ENCODE measurements at places on chromosomes 4 and X. TPM values are rescaled to one million over a fixed set of nuclear protein-coding genes. Genes with fewer than 3 reads are reported as not detected.

DNA sequence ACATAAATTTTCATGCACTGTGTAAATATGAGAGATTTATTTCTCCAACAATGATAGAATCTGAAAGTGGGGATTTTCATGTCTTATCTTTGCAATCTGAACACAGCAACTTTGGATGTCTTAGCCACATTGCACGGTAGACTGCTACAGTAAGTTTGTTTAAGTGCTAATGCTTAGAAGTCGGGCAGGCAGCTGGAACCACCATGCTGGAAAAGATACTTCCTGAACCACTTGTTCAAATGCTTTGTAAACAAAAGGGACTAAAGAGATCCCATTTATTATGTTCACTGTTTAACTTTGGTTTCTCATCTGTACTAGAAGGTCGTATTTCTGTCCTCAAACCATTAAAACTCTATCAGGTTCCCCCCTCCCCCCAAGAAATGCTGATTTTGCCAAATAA is 555.9 kb upstream of the DIPK2B start:
- DNase-seq = no peak

GRCh38 chr4:98710831-98711230 is 52.4 kb upstream of the TSPAN5 start:
- no peak for DNase-seq

HPGDS gene
- total RNA-seq = 0.37 TPM

DNA sequence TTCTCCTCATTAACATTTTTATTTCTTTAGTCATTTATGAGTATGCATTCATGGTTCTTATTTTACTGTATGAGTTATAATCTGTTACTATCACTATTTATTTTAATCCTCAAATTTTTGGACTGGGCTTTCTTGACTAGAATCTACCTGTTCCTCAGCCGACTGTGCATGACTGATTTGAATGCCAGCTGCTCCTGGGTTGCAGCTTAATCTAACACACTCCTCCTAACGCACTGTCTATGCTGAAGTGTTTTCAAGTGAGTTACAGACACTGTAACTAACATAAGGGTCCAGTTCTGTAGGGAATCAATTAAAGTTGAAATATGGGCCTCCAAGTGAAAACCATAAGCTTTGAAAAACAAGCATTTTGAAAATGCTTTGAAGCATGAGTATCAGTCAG is 137.4 kb upstream of the ARSJ start:
- DNase-seq = no peak

GRCh38 chr4:83618431-83618830 is 82.5 kb downstream of the GPAT3 start:
- no peak for DNase-seq

GRCh38 chrX:94265323-94265722 is 591.3 kb downstream of the FAM133A start:
- DNase-seq = no peak

SFRP2 gene
- total RNA-seq = not detected

DNA sequence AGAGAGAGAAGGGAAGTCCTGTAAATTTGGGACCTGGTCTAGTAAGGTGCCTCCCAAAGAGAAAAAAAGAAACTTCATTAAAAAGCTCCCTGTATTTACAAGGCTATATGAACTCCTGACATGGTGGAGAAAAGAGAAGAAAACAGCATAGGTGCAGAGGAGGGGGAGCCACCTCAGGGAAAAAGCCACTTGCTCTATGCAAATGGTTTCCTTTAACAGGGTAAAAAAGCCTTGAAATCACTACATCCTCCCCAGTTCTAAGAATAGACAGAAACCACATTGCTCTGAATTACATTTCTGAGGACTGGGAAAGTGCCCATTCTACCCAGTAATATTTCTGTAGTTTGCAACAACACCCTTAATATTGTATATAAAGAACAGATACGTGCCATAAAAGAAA is 165.5 kb downstream of the KLF8 start:
- no peak for DNase-seq

DNA sequence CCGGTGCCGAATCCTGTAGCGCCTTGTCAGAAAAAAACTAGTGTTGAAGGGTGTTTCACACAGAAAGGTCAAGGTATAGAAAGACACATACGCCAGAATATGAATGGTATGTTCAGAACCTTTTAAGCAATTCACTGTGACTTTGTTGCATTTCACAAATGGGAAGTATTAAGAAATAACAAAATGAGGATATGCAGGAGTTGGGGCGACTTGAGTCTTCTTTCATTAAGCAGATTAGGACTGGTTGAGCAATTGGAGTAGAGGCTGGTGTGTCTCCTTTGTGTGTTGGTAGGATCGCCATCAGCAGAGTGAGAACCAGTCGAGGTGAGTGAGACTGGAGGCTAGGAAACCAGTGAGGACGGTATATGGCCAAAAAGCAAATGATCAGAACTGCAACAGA is 1454.5 kb upstream of the TENM3 start:
- no peak for DNase-seq

DNA sequence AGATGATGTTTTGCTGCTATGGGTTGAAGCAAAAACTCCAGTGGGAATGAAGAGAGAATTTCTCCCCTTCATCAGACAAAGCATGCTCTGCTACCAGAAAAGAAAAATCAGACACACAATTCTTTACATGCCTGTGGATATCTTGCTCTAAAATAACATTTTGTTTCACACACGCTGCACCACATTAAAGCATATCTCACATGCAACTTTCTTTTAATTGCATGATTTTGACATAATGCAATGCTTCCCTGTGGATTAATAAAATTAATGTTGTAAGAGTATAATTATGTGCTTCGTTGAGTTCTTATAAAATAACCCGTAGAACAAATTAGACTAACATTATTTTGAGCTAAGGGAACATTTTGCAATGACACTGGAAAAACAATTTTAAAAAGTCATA is 2230.7 kb downstream of the PCDH7 start:
- DNase-seq = no peak

GRCh38 chrX:38664285-38664684 is 102.9 kb downstream of the TSPAN7 start:
- DNase-seq = no peak

DNA sequence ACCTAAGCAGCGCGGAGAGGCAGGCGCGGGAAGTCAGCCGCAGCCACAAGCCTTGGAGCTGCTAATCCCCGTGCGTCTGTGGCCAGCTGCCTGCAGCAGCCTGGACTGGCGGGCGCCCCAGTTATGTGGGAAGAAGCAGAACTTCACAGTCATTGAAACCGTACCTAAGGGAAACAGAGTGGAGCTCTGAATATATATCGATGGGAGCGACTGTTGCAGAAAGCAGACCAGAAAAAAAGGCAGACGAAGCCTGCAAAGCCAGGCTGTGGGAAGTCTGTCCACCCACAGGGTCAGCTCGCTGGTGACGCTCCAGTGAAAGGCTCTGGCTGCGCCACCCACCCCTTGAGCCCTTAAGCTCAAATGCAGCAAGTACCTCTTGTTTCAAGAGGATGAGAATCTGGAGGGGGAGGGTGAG is 24.7 kb downstream of the KCNE5 start:
- DNase-seq = no peak

DNA sequence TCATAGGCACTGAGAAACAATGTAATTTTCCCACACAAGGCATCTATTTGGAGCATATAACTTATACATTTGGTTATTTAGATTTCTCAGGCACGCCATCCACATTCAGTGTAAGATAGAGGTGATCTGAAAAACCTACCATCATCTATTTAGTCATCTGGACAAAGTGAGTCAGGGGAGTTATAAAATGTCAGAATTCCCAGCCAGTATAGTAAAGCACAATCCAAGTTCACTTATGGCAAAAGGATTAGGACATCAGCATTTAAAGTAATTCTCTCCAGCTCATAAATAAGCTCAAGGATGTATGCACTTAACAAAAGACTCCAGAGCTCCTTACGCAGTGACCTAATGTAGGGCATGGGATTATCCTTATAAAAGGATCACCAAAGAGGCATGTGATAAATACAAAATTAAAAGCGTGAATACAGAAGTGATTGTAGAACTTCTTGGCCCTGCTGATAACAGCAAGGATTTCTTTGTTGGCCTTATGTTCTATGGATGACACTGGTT is 65.3 kb upstream of the DCLK2 start:
- no peak for DNase-seq

GRCh38 chr4:26009502-26009901 is 95.5 kb downstream of the SMIM20 start:
- DNase-seq = no peak

DNA sequence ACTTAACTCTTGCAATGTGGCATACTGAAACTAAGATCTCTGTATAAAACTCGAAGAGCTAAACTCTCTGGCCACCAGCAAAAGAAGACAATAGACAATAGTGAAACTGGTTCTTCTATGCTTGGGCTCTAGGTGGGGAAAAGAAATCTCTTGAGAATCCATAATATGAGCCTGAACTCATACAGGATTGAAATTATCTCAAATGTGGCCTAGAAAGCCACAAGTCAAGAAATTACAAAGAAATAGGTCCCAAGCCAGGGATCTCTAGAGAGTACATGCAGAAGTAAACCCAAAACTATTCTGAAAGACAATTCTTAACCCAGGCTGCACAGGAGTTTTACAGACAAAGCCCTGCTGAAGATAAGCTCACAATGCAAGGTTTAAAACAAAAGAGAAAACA is 127.4 kb downstream of the ANAPC10 start:
- no peak for DNase-seq

LRCH2 gene
- total RNA-seq = not detected

- DNase-seq = no peak
Observed at GRCh38 chr4:24570172-24570571, 14.2 kb downstream of the DHX15 start.

SHISA3 gene
- not detected for total RNA-seq

GJB1 gene
- not detected for total RNA-seq

DNA sequence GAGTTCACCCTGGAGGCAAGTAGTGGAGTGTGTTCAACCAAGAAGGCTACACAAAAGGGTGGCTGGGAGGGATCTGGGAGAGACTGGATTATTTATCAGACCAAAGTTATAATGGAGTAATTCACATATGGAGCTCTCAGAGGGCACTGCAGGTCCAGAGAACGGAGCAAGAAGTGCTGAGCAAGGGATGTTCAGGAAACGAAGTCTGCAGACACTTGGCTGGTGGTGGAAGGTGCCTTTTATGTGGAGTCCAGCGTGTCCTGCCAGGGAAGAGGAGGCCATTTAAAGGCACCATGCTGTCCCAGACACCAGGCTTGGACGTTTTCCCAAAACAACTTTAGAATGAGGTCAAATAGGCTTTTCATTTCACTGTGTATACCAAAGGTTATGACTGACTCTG is 130.1 kb downstream of the CEP135 start:
- no peak for DNase-seq

DCAF12L1 gene
- total RNA-seq = not detected

DNA sequence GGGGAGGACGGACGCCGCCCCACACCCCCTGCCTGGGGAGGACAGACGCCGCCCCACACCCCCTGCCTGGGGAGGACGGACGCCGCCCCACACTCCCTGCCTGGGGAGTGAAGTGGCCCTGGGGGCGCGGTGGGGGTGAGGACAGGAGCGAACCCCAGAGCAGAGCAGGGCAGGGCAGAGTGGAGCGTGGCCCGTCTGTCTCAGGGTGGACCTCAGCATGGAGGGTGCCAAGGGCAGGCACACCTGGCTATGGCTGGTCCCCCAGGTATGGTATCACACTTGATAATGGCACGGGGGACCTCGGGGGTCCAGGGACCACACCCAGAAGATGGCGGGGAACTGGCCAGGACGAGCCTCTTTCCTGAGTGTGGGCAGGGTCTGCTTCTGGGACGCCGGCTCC is 9.6 kb downstream of the LRPAP1 start:
- no peak for DNase-seq

DNA sequence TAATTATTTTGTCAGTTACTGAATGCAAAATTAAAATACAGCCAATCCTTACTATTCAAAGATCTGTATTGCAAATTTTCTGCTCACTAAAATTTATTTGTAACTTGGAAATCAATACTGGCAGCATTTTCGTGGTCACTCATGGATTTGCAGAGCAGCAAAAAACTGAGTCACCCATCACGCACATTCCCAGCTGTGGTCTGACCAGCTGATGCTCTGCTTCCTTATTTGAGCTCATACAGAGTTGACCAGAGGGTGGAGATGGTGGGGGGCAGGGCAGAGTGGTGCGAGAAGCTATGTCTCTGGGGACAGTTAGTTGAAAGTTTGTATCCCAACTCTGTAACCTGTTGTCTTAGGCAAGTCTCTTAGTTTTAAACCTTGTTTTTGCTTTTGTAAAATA is 214.8 kb downstream of the SPCS3 start:
- DNase-seq = no peak

GRCh38 chr4:144564358-144564757 is 81.6 kb upstream of the HHIP start:
- no peak for DNase-seq

DNA sequence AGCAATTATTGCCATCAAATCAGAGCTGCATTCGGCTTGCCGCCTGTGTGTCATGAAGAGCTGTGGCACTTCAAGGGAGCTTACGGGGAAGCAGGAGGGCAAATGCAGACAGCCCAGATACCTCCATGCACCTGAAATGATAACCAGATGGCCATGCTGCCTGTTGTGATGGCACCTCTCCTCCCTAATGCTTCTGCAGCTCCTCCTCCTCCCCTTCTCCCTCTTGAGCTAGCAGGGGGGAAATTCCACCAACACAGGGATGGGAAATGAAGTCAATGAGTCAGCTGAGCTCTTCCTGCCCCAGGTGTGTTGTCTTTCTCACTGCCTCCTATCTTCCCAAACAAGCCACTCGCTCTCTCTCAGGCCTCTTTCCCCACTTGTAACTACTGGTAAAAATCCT is 565.0 kb downstream of the BCOR start:
- no peak for DNase-seq

All from T-helper 17 cell (primary cell).